ENCODE measurements at places on chromosomes 3 and 15.

GRCh38 chr3:61594144-61594963 is 33.0 kb downstream of the PTPRG start:
- no peak for DNase-seq

- DNase-seq = no peak
These were observed 208.3 kb downstream of the TJP1 start for GRCh38 chr15:29613951-29614382.

- no peak for DNase-seq
These were observed 69.1 kb downstream of the PEX5L start for GRCh38 chr3:179967622-179968021.

- peak; percentile 76 for DNase-seq
These were observed 112.7 kb downstream of the RAB11A start for GRCh38 chr15:65981837-65982626.

DNA sequence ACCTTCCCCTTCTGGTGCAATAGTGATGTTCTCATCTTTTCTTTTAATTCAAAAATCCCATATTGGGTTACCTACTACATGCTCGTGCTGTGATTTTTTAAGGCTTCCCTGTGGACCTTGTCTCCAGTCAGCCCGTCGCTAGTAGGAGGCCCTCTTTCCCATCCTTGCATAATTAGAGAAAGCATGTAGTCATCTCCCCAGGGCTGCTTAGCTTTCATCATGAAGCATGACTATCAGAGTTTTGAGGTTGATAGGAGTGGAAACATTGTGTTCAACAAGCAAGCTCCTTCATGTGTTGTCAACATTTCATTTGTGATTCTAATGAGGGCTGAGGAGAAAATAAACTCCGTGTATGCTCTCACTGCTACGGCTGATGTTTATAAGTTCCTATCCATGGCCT is 8.7 kb upstream of the LRTM1 start:
- DNase-seq = no peak

DNA sequence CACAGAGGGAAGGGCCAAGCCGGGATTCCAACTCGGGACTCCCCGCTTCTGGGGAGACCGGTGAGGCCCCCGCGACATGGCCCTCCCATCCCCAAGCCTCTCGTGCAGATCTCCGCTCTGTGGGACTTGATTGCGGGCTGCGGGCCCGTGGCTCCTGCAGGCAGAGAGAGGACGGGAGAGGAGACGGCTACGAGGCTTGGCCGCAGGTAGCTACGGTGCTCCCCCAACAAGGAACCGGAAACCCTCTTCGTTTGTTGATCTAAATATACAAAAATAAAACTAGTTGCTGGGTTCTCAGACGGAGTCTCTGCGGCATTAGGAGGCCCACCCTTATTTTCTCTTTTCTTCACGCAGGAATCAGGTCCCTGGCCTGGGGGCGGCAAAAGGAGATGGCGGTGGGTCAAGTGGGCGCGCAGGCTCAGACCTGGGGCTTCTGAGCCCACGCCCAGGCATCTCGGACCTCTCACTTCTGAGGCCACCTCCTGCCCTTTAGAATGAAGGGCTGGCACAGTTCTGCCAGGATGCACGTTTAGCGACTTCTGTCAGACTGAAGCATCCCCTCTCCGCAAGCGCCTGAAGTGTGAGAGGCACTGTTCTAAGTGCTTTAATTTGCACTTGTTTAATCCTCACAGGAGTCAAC is 10.9 kb downstream of the GNB5 start:
- DNase-seq = no peak

- no peak for DNase-seq
These were observed 310.2 kb downstream of the SLC9A9 start for GRCh38 chr3:143538061-143538460.

DNA sequence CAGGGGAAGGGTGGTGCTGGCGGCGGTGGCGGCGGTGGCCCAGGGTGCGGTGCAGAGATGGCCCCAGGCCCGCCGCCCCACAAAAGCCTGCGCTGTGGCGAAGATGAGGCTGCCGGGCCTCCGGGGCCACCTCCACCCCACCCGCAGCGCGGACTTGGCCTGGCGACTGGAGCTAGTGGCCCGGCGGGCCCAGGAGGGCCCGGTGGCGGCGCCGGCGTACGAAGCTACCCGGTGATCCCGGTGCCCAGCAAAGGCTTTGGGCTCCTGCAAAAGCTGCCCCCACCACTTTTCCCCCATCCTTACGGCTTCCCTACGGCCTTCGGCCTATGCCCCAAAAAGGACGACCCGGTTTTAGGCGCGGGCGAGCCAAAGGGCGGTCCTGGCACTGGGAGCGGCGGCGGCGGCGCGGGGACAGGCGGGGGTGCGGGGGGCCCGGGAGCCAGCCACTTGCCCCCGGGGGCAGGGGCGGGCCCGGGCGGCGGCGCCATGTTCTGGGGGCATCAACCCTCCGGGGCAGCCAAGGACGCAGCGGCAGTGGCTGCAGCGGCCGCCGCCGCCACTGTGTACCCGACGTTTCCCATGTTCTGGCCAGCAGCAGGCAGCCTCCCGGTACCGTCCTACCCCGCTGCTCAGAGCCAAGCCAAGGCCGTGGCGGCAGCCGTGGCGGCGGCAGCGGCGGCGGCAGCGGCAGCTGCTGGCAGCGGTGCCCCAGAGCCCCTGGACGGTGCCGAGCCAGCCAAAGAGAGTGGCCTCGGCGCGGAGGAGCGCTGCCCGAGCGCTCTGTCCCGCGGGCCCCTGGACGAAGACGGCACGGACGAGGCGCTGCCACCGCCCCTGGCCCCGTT is 1.6 kb downstream of the SKOR1 start:
- no peak for DNase-seq

GRCh38 chr3:31213869-31214486 is 318.7 kb upstream of the STT3B start:
- DNase-seq = no peak

DNA sequence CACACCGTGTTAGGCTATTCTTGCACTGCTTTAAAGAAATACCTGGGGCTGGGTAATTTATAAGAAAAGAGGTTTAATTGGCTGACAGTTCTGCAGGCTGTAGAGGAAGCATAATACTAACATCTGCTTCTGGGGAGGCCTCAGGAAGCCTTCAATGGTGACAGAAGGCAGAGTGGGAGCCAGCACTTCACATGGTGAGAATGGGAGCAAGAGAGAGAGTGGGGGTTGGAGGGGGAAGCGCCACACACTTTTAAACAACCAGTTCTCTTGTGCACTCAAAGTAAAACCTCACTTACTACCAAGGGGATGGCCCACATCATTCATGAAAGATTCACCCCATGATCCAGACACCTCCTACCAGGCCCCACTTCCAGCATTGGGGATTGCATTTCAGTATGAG is 181.1 kb downstream of the APBA2 start:
- no peak for DNase-seq

DNA sequence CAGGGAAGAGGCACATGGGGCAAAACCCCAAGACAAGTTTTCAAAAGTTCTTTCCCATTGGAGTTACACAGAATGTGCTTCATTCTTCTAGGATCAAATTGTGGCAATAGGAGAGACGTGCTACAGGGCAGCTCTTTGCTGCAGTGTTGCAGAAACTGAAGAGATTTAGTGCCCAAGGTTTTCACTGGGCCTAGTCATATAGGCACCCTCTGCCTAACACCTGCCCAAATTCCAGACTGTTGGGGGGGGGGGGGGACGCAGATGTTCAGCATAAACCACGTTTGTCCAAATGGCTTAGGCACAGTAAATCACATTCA is 346.8 kb upstream of the ZNF717 start:
- no peak for DNase-seq

DNA sequence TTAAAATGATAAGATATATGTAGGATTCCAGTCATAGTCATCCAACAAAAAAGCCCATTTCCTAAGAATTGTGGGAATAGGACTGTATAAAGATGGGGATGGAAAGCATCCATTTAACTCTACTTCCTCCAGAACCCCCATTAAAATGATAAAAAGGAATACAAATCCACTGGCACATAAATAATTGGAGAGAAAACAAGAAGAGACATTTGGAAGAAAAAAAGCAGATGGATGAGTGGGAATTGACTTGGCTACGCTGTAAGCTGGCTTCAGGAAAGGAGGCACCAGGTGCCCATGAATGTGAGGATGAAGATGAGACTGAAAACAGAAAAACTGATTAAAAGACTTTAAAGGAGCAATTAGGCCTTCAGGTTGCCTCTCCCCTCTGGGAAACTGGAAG is 91.8 kb downstream of the ST8SIA2 start:
- no peak for DNase-seq

DNA sequence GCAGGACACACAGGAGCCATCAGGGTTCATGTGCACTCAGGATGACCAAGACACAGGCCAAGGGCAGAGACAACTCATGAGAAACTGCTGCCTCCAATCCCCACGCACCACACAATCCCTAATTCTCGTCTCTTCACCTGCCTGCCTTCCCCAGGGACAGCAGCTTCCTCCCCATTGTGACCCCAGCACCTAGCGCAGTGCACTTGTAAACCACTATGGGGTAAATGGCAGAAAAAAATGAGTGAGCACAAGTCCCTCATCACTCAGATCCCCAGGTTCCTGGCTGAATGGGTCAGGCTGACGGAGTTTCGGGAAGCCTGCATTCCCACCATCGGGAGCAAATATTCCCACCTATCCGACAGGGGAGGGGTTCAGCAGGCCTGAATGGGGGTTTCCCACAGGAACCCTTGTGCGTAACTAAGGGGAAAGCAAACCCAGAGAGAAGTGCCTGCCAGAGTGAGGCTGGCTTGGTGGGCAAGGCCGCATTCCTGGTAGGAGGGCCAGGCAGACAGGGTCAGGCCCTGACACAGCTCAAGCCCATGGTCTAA is 18.8 kb downstream of the PLXNB1 start:
- no peak for DNase-seq

- no peak for DNase-seq
These were observed 219.0 kb downstream of the VGLL3 start for GRCh38 chr3:86771741-86772512.

Data from head of caudate nucleus (tissue), 42 donors.